ENCODE measurements at places on chromosomes 1 and 21.
A peak's percentile ranks its signal among the peaks of the same experiment; 100 is the strongest.

GRCh38 chr1:201259476-201260235, 23.6 kb upstream of the PKP1 start:
- DNase-seq, result no peak

- no peak for DNase-seq
Measured at GRCh38 chr1:23376890-23377811, 7.5 kb upstream of the ZNF436 start.

DNA sequence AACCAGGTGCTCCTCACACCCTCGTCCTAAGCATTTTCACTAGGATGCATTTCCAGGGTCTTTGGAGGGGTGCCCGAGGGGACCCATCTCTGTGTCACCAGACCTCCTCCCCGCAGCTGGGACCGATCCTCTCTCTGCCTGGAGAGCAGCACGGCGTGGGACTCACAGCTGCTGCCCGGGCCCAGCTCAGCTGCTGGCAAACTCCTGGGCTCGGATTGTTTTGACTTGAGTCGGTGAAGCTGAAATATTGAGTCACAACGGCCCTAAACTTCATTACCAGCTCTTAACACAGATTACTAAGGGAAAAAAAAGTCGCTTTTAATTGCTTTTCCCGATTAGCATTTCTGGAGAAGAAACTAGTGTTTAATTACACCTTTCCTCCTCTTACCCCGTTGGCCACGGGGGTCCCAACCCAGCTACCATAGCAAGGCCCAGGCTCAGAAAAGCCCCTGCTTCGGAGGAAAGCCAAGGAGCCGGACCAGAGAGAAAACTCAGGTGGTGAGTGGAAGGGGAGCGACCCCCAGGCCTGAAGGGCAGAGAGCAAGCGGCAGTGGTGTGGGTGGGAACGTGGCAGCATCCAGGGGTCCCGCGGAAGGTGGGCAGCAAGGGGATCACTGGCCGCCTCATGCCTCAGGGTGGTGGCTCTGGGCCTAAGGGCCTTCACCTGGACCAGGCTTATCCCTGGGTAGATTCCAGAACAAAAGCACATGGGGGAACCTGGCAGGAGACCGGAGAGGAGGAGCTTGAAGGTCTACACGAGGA, 41.7 kb downstream of the CASZ1 start:
- no peak for DNase-seq

DNA sequence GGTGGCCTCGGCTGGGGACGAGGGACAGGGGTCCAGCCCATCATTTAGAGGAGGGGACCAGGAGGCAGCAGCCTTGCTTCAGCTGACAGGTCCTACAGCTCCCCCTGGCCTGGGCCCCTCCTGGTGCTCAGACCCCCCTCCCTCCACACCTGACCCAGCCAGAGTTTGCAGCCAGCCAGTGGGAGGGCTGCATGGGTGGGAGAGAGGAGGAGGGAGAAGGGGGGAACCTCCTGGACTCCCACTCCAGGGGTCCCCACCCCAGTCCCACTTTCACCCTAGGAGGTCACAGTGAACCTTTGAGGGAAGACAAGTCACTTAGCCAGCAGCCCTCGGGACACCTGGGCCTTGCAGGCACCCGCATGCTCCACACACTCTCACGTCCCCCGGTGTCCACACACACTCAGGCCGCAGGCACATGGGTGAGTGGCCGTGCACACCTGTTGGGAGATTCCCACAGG, 108.9 kb upstream of the ZBTB40 start:
- DNase-seq, result no peak

DNA sequence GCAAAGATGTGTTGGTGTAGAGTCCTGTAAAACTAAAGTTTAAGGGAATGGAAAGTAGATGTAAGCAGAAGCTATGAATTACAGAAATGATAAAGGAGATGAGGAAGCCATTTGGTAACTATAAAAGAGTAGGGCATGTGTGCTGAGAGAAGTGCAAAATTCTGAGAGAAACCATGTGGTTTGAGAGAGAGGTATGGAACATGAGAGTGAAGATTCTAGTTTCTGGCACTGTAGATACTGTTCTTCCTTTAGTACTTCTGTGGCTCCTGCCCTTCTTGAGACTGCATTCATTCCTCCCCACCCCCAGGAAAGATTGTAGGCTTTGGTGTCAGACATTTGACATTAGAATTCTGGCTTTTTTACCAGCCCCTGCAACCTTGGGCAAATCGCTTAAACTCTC, 15.4 kb downstream of the RALGPS2 start:
- DNase-seq, result no peak

DNA sequence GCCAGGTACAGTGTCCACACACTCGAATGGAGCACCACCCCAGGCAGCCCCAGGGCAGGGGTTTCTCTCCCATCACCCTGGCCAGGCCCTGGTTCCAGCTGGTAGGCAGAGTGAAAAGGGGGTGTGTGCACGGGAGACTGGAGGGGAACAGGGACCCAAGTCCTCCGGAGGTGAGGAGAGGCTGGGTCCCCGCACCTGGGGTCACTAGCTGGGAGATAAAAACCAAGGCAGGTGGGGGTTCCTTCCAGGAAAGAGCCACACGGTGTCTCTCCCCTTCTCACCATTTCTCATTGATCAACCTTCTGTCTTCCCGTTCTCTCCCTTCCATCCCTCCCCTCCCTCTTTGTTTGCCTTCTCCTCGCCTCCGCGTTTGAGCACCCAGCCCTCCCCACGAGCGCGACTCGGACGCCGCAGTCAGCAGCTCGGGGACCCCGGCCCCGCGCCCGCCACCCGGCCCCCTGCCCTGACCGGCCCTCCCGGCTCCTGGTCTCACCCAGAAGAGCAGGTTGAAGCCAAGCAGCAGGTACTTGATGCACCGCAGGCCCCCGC, 358 bp downstream of the TSPAN2 start:
- no peak for DNase-seq

DNA sequence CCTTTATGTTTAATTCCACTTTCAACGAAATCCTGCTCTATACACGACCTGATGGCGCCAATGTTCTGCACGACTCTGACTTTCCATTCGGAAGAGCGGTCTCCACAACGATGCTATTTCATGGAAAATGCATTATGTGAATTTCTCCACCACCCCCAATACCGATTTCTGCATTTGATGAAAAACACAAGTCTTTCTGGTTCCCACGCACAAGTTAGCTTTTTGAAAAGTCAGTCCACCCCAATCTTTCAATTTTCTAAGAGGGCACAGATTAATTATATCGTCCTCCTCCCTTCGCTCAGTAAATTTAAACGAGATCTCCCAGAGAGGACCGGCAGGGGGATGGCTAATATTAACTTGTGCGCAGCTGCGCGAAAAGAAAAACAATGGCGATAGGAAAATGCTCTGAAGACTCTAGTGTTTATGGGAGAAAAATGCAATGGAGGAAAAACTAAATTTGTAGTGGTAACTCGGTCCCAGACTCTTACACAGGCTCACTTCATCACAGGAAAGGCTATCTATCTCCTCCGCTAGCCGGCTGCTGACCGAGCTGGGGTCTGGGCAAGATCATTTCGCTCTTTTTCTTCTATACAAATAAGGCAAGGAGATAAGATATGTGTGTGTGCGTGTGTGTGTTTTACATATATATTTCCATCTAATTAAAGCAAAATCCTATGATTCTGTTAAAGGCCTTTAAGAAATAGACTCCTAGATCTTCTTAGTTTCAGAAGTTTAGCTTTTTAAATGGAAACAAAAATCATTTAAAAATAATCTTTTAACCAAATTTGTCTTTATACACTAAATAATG, 1.2 kb upstream of the LHX8 start:
- no peak for DNase-seq

DNA sequence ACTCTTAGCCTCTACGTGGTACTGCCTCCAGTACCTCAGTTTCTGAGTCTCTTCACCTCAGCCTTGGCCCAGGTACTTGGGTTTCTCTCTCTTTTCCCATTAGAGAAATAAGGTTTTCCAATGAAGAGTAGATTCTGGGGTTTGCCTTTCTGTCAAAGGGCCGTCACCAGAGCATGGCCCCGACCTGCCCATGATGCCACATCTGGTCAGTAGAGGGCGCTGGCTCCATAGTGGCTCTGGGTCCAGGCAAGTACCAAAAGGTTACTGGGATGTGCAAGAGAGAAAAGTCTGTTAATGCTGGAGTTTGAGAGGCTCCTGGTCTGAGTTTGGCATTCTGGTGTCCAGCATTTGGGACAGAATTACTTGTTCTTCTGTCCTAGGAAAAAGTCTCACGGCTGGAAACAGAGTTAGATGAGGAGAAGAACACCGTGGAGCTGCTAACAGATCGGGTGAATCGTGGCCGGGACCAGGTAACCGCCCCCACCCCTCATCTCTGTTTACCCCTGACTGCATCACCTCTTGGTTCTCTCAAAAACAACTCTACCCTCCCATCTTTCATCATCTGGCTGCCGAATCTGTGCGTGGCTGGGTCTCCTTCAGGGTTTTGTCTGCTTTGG, 5.3 kb upstream of the TUFT1 start:
- DNase-seq, result peak; percentile 61

DNA sequence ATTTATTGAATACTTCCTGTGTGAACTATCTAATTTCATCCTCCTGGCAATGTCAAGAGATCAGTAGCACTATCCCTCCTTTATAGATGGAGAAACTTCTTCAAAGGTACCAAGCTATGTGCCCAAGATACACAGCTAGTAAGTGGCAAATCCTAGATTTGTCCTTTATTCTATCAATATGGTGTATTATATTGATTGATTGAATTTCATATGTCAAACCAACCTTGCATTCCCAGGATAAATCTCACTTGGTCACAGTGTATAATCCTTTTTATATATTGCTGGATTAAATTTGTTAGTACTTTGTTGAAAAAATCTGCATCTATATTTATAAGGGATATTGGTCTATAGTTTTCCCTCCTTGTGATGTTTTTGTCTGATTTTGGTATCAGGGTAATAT, 48.8 kb upstream of the TMEM51 start:
- DNase-seq, result no peak

DNA sequence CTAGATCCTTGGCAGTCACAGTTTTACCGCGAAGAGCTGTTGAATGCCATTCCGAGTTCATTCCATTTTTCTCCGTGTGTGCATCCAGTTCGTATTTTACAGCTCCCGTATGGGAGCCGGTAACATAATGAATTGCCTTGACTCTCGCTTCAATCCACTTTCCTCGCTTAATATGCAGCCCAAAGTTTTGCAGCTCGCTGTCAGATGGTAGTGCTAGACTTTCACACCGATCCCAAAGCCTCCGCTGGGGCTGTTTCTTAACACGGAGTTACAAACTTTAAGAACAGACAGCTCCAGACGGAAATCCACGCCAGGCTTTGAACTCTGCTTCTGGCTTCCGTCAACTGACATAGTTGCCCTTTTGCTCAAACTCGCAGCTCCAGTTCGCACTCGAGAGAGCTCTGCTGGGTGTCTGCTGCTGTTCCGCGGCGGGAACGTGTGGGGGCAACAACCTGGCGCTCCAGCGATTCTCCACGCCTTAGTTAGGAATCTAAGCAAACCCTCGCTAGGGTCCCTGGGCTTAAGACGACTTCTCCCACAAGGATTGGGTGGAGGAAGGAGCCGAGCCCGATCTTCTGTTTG, 3.5 kb upstream of the ARID1A start:
- DNase-seq, result peak; percentile 64

- DNase-seq, result no peak
Measured at GRCh38 chr1:228849011-228849541, 113.8 kb downstream of the RHOU start.

GRCh38 chr1:77347646-77348045, 65.8 kb downstream of the AK5 start:
- DNase-seq, result no peak

DNA sequence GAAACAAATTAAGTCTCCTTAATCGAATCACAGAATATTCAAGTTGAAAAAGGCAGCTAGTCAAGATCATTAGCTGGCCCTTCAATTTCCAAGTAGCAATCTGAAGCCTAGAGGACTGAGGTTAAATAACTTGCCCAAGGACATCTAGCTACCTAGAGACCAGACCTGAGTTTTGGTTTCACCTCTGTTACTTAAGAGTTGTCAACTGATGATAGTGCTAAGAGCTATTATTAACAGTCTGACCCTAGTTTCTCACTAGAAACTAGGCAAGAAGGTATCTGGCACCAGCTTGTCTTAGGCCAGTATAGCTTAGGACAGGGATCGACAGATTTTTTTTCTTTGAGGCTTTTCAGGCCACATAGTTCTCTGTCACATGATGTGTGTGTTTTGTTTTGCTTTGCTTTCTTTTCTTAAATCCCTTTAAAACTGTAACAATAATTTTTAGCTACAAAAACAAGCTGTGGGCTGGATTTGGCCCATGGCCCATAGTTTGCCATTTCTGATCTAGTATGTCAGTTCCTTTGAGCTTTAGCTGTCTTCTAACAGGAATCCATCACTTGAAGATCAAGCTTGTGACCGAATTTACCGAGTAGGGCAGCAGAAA, 23.2 kb downstream of the TRIM45 start:
- no peak for DNase-seq

GRCh38 chr1:32042330-32042729, 28.7 kb downstream of the KHDRBS1 start:
- DNase-seq, result no peak

- DNase-seq, result no peak
Measured at GRCh38 chr1:43340559-43340958, 2.9 kb downstream of the MPL start.

DNA sequence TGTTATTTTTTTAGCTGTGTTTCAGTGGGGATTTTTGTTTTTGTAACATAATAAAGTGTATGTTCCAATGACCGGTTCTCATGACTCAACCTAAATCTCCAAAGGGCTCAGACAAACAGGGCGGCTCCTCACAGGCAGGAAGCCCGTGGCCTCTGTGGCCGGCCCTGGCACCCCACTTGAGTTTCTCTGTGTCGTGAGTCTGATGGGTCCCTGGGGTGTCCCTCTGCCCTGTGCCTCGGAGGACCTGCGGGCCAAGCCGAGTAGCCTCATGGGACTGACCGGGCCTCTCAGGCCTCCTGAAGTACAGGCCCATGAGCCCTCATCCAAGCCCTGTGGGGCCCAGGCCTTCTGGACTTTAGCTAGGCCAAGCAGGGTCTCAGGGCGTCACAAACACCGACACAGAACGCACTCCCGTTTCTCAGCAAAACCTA, 16.1 kb upstream of the CCDC27 start:
- no peak for DNase-seq

DNA sequence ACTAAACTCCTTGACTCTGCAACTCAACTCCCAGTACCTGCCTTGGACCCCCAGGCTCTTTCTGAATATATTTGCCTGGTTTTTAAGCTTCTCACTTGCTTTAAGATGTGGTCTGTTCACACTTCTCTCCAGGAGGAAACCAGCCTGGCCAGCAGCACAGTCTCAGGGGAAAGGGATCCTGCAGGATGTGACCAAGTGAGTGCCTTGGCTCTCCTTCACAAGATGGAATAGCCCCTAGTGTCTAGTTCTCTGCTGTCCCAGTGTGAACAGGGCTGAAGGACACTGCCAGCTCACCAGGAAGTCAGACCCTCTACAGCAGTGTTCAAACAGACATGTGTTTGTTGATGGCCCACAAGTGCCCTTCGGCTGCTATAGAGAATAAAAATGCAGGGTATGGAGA, 32.9 kb downstream of the CD244 start:
- no peak for DNase-seq

GRCh38 chr1:117574161-117574835, 31.6 kb upstream of the TENT5C start:
- DNase-seq, result no peak

GRCh38 chr1:150028322-150028721, 17.8 kb upstream of the OTUD7B start:
- no peak for DNase-seq

GRCh38 chr1:26530895-26531598, 1.5 kb downstream of the RPS6KA1 start:
- DNase-seq, result no peak

- peak; percentile 52 for DNase-seq
Measured at GRCh38 chr1:40774266-40774998, 9.2 kb upstream of the KCNQ4 start.
